GM12892 (cell line): ENCODE measurements at places on chromosomes 11 and 22.

DNA sequence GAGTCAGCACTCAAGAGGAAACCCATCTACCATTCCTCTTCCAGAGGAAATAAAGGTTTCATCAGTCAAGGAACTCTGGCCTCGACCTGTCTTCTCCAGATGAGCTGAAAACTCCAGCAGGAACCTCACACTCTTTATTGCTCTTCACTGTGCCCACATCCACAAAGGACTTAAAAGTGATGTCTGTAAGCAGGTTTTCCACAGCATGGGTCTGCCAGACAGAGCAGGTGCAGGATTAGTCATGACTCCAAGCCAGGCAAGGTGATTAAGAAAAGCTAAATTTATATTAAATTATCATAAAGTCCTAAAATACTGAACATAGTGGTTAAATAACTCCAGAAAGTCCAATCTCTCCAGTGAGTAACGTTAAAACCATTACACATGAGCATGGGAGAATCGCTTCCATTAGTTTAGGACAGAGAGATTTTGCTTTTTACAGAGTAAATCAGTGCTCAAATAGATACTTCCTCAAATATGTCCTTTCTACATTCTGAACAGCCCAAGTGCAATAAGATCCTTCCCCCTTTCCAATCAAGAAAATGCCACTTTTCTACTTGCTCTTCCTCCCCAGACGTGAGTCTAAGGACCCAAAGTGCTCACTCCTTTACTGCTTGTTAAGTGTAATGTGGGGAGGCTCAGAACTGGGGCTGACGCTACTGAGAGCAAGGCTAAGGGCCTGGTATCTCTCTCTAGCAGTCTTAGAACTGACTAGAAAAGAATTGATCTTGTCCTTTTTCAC lies 10.7 kb upstream of the CKAP5 start:
- no peak for DNase-seq

DNA sequence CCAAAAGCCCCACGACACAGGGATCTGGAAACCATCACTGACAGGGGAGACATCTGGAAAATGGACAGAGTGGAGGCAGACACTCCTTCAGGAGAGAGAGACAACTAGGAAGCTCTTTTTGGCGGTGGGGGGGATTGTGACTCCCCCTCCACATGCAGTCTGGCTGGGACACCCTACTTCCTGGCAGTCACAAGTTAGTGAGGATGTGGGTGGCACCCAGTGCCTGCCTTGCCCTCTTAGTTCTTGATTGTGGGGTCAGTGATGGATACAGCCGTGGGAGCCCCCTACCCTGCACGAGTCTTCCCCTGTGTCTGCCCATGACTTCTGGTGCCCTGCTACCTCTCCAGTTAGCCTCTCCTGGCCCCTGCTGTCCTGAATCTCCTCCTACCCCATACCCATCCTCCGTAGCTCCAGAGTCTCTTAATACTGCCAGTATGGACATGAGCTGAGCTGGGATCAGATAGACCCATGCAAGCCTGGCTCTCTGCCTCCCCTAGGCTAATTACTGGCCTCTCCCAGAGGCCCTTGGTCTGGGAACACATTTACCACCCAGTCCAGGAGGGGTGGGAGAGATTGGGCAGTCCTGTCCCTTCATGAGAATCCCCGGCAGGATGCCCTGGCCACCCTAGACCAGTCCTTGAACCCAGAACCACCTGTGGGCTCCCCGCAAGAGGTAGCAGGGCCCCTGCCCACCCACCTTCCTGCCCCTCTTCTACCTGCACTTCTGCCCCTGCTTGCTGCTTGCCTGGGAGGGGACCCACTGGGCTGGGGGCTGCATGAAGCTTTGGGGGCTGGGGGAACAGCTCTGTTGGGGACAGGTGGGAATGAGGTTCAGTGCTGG lies 22.8 kb downstream of the RHBDD3 start:
- DNase-seq = no peak

GRCh38 chr11:107478922-107479321 lies 21.3 kb upstream of the CWF19L2 start:
- no peak for DNase-seq

DNA sequence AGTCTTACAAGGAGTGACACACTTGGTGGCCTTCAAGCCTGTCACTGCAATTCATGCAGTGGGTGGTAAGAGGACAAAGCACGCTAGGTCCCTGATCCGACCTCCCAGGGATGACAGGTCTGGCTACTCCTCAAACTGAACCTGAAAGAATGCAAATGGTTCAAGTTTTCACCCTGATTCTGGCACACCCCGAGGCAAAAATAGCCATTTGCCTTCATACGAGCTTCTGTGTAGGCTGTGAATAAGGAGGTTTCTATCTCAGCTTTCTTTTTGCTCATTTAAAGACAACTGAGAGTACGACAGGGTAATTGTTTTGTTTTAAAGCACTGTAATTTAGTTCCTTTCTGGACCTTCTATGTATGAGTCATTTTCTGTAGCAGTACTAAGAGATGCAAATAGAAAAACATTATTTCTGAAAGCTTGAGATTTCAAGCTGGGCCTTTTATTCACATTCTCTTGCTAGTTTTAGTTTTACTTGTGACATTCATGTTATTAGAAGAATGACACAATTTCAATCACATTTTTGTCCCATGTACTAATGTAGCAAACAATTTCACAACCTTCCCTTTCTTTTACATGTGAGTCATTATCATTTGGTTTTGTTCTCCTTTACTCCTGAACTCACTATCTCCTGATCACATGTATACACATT lies 56.6 kb upstream of the FDX1 start:
- DNase-seq = peak; percentile 36

- DNase-seq = no peak
These were observed 125.2 kb downstream of the TEAD1 start for GRCh38 chr11:12799334-12799835.

DNA sequence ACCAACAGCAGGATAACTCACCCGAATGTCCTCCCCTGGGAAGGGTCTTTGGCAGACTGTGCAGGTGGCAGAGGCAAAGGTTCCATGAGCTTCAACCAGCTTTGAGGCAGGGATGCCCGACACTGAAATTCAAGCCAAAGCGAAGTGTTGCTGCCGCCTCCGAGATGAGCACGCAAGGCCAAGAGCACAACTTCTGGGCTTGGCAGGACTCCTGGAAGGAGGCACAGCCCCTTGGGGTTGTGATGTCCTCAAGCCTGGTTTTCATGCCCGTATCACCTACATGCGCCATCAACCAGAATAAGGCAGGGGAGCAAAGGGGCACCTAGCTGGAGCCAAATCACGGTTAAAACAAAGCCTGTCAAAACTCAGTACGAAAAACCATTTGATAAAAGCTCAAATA lies 5.7 kb downstream of the SIRT3 start:
- no peak for DNase-seq

DNA sequence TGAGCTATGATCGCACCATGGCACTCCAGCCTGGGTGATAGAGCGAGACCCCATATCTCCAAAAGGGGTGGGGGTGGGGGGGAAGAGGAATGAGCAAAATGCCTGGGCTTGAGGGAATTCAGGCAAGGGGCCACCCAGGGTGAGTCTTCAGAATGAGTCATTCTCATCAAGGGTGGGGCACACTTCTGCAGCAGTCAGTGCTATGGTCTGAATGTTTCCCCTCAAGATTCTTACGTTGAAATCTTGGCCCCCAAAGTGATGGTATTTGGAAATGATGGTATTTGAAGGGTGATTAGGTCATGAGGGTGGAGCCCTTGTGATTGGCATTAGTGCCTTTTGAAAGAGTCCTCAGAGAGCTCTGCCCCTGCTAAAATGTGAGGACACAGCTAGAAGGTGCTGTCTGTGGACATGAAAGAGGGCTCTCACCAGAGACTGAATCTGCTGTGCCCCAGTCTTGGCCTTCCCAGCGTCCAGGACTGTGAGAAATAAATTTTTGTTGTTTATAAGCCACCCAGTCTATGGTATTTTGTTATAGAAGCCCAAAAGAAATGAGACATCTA lies 86.4 kb upstream of the THY1 start:
- DNase-seq = no peak

- peak; percentile 12 for DNase-seq
These were observed 26.8 kb upstream of the RAG1 start for GRCh38 chr11:36540998-36541397.

DNA sequence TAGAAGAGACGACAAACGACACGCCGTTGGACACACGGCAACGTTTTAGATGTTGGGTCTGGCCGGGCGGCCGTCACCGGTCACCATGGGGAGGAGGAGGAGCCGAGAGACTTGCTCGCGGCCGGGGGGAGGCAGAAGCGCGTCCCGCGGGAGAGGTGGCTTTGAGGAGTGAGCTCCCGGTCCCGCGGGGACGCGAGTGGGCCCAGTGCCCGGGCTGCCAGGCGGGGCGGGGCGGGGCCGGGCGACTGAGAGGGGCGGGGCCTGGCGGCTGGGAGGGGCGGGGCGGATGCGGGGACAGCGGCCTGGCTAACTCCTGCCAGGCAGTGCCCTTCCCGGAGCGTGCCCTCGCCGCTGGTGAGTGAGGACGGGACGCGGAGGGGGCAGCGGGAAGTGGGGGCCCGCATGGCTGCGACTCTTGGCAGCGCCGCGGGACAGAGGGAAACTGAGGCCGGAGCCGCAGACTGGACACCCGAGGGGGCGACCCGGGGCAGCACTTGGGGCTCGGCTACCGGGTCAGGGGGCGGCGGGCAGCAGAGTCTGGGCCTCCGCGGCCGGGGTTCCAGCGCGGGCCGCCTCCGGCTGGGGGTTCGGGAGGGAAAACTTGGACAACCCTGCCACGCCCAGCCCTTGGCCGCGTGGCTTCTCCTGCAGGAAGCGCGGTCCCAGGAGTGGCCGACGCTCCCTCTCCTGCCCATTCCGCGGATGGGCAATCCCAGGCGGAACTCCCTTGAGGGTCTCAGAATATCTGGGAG lies at the start of gene TSPO:
TSPO (plus strand) TSS at position 309 of the 752 bp plus-strand sequence. CDS start 7,680 bp downstream, outside the sequence.
- DNase-seq = peak; percentile 80

DNA sequence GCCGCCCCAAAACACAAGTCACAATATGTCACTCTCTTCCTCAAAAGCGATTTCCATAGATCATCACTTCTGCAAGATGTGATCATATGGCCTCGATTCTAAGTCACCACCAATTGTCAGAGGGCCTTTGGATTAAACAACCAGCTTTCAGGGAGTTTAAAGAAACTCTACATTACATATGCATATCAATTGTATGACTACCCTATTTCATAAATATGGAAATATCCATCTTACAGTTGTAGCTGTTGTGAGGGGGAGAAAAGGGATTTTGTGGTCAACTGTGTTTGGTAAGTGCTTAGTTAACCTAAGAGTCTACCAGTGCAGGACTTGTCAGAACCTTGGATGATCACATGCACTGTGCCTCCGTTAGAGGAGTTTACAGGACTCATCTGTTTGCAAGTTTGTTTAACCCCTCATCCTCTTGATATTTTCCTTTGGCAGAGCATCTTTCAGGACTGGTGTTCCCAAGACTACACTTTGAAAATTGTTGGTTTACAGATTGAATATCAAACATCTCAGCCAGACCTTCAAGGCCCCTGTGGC lies 99.9 kb downstream of the CHST1 start:
- no peak for DNase-seq

GRCh38 chr11:115126092-115126491 lies 378.1 kb downstream of the CADM1 start:
- no peak for DNase-seq

DNA sequence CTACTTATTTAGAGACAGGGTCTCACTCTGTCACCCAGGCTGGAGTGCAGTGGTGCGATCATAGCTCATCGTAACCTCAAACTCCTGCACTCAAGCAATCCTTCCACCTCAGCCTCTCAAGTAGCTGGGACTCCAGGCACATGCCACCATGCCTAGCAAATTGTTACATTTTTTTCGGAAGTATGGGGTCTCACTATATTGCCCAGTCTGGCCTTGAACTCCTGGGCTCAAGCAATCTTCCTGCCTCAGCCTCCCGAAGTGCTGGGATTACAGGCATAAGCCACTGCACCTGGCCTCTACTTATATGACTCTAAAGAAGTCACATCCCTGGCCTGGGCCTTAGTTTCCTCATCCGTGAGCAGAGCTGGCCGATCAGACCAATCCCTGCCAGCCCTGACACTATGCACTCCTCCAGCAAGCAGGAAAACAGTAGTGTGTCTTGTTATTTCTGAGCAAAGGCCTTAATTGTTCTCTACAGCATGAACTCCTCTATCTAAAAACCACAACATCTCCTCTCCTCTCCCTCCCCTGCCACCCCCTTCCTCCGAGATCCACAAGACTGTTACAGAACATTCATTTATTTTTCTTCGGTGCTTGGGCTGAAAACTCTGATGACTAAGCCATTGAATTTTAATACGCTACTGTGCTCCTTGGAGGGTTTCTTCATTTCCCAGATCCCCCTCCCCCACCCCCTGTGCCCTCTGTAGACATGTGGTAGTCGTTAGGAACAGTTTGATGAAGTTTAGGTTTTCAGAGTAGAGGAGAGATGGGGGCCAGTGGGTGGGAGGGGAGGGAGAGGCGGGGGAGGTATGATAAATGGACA lies 91.5 kb downstream of the ABTB2 start:
- no peak for DNase-seq

DNA sequence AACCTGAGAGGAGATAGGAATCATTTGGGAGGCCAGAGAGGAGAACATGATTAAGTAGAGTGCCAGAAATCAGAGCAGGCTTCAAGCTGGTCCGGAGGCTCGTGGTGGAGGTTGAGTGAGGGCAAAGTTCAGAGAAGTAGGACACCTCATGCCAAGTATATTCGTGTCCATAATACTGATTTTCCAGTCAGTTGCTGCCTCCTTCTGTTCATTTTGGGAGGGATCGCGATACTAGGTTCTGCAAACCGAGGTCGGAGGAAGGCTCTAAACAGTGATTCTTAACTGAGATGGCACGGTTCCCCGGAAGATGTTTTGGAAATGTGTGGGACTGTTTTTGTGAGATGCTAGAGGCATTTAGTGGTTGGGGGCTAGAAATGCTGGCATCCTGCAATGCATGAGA lies 13.6 kb upstream of the CD3E start:
- DNase-seq = no peak

- DNase-seq = no peak
These were observed 589 bp upstream of the NDUFC2 start for GRCh38 chr11:78080084-78080817.

DNA sequence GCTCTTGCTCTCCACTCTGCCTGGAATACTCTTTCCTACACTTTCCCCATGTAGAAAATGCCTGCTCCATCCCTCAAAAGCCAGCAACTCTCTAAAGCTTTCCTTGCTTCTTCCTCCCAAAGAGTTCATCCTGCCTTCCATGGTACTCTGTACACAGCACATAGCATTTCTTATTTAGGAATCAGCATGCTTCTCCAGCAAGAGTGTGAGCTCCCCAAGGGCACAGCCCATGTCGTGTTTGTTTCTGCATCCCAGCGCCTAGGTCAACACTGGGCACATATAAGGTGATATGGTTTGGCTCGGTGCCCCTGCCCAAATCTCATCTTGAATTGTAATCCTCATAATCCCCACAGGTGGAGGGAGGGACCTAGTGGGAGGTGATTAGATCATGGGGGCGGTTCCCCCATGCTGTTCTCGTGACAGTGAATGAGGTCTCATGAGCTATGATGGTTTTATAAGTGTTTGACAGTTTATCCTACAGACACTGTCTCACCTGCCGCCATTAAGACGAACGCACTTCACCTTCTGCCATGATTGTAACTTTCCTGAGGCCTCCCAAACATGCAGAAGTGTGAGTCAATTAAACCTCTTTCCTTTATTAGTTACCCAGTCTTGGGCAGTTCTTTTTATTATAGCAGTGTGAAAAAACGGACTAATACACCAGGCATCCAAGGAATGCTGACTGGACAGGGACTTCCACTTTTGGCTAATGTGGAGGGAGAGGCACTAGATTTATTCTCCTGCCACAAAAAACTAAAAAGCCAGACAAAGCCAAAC lies 8.2 kb downstream of the VPS37C start:
- no peak for DNase-seq
